ENCODE measurements at places on chromosomes 2 and 18.

GRCh38 chr2:54523324-54523959 lies 67.3 kb downstream of the SPTBN1 start:
- no peak for DNase-seq

DNA sequence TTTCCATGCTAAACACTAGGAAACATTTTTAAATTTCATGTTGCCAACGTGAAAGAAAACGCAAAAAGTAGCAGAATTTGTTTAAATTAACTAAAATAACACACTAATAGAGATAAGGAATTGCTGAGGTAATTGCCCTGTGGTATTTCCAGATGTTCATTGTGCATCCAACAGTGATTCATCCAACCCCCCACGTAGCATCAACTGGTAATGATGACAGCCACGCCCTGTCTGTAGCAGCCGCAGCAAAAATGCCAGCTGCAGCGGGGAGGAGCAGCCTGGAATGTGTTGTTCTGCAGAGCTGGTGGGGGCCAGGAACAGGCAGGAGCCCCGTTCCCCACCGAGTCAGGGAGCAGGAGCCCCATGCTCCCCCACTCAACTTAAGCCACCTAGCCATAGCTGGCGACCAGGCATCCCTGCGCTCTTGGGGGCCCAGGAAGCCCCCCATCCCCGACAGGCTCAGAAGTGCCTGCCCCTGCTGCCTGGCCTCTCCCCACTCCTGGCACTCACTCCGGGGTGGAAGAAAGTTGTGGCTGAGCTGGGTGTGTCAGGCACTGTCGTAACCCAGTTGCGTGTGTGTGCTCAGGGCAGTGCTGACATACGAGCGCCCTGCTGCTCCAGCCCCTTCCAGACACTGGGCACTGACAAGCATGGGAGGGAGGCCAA lies 695.1 kb upstream of the ACVR2A start:
- DNase-seq, result no peak

DNA sequence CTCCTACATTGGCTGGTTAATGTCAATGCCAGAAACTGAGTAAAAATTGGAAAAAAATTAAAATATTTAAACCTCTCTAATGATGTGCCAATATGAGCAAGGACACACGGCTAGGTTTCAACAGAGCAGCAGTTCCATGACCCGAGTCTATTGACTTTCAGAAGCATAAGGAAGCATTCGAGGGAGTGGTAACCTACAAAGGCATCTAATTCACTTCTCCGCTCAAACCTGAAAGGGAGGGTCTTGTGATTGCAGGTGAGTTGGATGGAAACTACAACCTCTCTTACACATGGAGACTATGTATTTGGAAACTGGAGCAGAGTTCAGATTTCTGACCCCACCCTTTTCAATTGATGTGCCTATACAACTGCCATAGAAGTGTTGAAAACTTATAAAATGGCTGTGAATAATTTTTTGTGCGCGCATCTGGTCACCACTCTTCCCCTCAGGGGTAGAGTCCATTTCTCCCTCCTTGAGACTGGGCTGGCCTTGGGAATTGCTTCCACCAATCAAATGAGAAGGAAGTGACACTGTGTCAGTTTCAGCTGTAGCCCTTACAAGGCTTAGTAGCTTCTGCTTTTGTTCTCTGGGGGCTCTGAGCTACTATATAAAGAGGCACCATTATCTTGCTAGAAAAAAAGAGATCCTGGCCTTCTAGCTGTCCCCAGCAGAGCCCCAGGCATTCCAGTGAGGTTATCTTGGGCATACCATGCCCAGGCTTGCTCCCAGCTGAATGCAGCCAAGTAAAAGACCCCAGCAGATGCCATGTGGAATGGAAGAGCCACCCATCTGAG lies 278.0 kb downstream of the EPHA4 start:
- DNase-seq, result no peak

DNA sequence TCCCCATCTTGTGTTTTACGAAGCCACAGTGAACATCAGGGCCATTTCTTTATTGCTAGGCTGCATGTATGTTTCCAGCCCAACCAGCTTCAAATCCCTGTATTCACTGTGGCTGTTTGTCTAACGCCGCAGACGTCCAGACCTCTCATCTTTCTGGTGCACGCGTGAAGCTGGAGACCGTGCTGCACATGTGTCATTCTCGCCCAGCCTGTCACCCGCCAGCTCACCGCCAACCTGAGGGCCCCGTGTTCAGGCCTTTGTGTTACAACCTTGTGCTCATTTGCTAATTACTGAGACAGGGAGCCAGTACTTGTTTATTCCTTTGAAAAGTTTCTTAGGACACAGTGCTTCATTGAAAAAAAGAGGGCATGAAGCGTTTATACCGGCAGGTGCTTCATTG lies 21.4 kb downstream of the SALL3 start:
- no peak for DNase-seq

DNA sequence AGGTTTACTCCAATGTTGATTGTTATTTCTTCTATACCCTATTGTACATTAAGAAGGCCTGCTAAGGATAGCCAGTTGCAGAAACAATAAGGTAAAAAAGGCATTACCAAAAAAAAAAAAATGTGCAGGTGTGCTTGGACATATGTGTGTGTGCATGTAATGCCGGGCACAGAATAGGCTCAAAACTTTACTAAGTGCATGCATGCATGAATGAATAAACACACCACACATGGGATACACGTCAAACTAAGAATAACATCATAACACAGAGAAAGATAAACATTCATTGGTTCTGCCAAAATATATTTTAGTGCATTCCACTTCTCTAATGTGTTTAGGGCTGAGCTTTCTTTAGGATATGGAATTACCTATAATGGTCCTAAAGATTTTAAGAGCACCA lies 298.2 kb downstream of the TCF4 start:
- DNase-seq, result no peak

Data from naive thymus-derived CD8-positive, alpha-beta T cell (primary cell).